ENCODE measurements at places on chromosomes 1 and 21. TPM values are rescaled to one million over a fixed set of nuclear protein-coding genes. Genes with fewer than 3 reads are reported as not detected.
A peak's percentile ranks its signal among the peaks of the same experiment; 100 is the strongest.

The RPTN gene
- total RNA-seq: not detected

- DNase-seq: no peak
These were observed 69.9 kb downstream of the NFASC start for GRCh38 chr1:204940591-204940990.

The KRTAP12-2 gene
- not detected for total RNA-seq

The CD1C gene
- total RNA-seq: not detected

- no peak for DNase-seq
These were observed 75.2 kb upstream of the GALNT2 start for GRCh38 chr1:229991724-229992333.

DNA sequence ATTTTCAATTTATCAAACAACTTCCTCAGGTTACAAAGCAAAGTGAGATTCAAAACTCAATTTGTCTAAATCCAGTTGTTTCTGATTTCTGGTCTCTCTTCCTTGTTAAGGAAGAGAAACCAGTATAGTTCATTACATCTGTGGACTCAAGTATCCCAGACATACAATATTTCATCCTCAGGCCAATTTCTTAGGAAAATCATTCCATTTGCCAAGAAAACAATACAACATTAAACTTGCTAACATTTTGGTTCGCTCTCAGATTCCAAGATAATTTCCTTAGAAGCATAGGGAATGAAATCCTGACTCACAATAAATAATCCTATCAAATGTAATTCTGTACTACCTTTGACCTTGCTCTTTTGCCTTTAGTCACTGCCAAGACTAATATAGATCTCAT lies 11.2 kb upstream of the TTLL7 start:
- no peak for DNase-seq

DNA sequence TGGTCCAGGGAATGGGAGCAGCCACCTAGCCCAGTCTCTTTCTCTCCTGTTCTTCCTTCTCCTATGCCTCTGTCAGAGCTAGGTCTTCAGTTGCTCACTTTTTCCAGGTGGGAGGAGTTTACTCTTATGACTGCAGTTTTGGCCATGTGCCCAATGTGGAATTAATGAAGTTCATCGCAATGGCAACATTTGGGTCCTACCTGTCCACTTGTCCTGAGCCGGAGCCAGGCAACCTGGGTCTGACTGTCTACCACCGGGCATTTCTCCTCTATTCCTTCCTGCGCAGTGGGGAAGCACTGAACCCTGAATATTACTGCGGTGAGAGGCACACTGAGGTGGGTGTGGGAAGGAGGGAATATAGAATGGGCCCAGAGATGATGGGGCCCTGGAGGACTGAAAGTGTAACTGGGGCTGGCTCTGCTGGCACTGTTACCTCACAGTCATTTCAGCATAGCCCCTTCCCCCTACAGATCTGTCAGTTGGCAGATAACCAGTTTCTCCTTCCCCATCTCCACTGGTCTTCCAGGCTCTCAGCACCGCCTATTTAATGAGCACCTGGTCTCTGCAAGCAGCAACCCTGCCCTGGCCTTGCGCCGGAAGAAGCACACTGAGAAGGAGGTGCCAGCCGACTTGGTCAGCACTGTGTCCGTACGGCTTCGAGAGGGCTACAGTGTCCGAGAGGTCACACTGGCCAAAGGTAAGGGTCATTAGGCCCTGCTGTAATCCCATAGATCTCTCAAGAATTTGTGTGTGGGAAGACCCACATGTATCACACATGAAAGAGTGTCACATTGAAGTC lies 30.1 kb downstream of the SZT2 start:
- DNase-seq: no peak

The OR2W3 gene
- not detected for total RNA-seq

DNA sequence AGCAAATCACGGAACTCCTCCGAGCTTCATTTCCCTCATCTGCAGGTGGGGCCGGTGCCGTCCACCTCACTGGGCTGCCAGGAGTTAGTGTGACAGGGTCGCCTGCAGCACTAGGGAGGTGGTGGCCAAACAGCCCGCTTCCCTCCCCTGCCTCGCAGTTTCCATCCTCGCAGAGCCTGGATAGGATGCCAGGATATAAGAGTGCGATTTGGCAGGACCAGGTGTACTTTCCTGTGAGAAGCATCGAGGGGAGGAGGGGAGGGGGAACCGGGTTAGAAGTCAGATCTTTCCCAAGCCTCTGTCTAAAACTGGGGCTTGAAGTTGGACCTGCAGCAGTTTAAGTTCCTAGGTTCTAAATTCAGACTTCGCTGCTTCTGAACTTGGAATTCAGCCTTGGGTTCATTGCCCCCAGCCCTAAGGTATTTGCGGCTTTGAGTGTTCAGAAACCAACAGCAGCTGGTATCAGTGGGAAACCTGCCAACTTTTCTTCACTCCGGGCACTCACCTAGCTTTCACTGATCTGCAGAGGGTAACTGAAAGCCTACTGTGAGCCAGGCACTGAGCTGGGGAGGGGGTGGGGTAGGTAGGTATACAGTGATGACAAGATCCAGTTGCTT lies 1.7 kb upstream of the JUN start:
- DNase-seq: peak; percentile 14

The COL9A2 gene
- total RNA-seq: 18.7 TPM

The TSSK3 gene
- 1.1 TPM for total RNA-seq

The CELA2A gene
- total RNA-seq: not detected

The GLRX2 gene
- 31.6 TPM for total RNA-seq

The DIO1 gene
- not detected for total RNA-seq

DNA sequence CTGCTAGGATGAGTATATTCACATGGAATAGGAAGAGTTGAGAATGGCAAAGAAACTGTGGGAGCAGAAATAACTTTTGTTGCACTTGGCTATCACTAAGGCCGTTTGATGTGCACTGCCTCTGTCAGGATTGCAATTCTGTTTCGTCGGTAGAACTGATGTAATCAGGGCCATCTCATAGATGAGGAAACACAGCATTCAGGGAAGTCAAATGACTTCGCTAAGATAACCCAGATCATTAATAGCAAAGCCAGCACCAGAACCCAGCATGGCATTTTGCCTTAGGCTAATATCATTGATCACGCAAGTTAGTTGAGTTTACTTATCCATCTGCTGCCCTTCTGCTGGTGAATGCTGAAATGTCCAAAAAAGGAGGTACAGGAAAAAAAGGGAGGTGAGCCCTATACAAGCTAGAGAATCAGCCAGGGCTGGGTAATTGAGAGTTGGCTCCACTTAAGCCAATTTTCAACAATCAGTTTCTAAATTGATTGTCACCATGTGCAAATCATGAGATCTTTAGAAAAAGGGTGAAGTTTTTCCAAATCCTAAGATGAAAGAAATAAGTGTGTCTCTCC lies 7.6 kb downstream of the RASSF5 start:
- no peak for DNase-seq

DNA sequence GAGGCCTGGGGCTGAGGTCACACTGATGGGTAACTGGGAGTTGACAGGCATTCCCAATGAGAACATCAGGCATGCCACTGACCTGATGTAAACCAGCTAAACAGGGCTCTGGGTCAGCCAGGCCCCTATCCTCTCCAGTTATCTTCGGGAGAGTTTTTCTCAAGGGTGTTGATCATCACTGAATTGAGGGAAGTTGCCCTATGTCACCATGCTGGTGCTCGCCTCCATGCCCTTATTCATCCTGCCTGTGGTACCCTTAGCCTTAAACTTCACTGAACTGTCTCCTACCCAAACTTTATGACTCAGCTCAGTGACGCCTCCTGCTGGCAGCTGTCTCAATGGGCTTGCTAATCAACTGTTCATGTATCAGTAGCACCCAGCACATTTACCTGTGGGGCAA lies 80.7 kb upstream of the TNR start:
- DNase-seq: no peak

The FCN3 gene
- not detected for total RNA-seq

GRCh38 chr1:169594391-169594790 lies 8.1 kb upstream of the F5 start:
- DNase-seq: no peak

GRCh38 chr1:245458234-245458633 lies 303.4 kb downstream of the KIF26B start:
- no peak for DNase-seq

The IVL gene
- total RNA-seq: not detected

DNA sequence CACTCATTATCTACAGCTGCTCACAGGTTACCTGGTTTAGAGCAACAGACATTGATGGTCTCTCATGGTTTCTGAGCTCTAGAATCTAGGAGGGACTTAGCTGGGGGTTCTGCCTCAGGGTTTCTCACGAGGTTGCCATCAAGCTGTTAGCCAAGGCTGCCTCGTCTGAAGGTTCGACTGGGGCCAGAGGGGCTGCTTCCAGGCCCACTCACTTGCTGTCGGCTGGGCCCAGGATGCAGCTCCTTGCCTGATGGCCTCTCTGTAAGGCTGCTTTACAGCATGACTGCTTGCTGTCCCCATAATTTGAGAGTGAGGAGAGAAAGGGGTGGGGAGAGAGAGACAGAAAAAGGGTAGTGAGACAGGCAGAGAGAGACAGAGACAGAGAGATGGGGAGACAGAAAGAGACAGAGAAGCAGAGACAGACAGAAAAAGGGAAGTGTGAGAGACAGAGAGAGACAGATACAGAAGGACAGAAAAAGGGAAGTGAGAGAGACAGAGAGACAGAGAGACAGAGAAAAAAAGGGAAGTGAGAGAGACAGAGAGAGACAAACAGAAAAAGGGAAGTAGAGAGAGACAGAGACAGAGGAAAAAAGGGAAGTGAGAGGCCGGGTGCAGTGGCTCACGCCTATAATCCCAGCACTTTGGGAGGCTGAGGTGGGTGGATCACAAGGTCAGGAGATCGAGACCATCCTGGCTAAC lies 106.8 kb upstream of the C1orf174 start:
- no peak for DNase-seq

DNA sequence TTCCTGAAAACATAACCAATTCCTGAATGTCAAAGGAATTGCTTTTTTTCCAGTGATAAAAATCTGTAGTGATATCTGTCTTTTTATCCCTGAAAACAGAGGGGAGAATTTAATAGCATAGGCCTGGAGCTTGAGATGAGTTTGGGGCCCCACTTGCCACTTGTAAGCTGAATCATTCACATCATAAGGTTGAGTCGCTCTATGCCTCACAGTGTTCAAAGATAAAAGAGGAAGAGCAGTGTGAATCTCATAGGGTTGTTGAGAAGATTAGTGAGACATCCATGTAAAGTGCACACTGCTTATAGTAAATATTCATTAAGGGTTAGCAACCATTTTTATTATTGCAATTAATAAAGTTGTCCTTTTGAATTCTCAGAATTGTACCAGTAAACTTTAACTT lies 271.3 kb downstream of the DNM3 start:
- no peak for DNase-seq

DNA sequence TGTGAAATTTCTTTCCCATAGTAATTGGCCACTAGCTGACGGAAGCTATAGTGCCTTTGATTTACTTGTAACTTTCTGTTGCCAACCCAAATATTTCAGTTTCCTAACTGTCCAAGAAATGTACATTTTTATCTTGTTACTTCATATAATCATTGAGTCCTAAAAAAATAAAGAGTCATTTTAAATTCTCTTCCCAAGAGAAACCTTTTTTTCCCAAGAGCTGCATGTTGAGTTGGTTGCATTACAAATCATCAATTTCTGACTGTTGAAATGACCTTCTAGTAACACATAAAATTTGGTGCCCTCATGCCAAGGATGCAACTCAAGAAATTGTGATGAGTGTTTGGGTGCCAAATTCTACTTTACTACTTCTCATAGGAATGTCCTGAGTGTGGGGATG lies 61.0 kb downstream of the HMCN1 start:
- no peak for DNase-seq
